ENCODE measurements at places on chromosomes 2 and 18.

GRCh38 chr2:122480501-122481243 is 725.2 kb downstream of the TSN start:
- DNase-seq = no peak

DNA sequence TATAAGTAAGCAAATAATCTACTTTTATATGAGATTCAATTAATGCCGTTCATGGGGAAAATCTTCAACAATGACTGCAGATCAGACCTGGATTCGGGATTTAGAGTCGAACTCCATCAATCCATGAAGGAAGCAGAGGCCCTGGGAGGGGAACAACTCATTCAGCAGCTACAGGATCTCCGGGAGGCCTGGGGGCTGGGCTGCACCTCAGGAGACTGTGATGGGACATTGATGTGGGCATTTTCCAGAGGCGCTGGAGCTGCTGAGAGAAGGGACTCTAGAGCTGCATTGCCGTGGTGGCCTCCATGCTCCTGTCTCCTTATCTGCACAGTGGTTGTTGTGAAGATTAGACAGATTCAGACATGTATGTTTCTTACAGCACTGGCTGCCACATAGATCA is 76.9 kb downstream of the MYT1L start:
- no peak for DNase-seq

- DNase-seq = no peak
These were observed 129.9 kb downstream of the NCOA1 start for GRCh38 chr2:24620936-24621335.

DNA sequence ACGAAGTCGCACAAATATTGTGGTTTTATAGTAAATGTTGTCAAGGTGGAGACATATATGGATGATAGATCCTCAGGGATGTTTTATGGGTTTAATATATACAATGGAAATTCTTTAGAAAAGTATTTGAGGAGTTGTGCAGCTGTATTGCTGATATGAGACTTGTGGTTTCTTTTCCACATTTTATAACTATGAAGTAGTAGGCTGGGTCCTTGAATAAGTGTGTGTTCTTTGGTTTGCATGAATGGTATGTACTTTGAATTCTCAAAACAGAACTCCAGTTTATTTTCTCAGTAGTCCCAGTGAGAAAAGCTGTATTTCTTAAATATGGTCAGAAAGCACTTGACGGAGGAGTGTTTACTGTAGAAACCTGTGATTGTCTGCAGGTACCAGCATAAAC is 42.4 kb downstream of the PLCL1 start:
- DNase-seq = no peak

All from stimulated activated CD8-positive, alpha-beta memory T cell treated with anti-CD3 and anti-CD28 coated beads, Interleukin-7, amount 100 ng/mL, for 1 hour (primary cell).